ENCODE measurements at places on chromosomes 16 and 17.

- no peak for DNase-seq
Measured at GRCh38 chr17:72456075-72456474, 335.3 kb downstream of the SOX9 start.

DNA sequence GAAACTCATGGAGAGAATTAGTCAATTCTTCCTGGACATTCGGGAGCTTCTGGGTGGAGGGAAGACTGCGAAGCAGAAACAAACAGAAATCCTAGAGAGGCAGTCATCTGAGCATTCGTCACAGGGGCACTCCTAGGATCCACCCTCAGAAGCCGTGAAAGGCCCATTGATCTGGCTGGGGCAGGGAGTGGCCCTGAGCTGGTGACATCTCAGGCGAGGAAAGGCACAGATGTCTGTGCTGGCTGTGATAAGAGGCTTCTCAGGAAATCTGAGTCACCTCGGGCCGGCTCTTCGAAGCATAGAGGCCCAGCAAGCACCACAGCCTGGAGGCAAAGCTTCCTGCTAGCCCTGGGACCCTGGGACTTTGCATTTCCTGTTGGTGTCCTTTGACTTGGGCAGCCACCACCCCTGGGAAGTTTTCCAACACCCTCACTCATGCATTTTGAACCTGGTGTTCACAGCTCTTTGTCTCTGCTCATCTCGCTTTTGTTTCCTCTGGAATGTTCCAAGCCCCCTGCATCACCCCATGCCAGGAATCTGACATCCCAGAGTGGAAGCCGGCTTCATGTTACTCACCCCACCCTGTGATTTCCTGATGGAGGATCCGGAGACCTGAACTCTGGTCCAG, 23.3 kb upstream of the CDRT4 start:
- DNase-seq = no peak

DNA sequence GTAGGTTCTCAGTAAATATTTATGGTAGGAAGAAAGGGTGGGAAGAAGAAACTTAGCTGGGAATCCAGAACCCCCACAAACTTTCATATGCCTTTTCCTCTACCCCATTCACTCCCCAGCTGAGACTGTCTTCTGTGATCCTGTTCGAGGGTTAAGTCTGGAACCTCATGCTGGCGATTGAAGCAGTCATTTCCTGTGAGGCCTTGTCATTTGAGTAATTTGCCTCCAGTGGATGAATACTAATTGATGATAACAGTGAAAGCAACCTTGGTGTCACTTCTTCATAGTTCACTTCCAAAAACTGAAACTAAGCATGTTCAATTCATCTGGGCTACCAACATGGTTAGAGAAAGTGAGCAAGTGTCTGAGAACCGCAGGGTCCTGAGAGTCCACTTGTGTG, 401.2 kb downstream of the CDH13 start:
- no peak for DNase-seq

- peak; percentile 51 for DNase-seq
Measured at GRCh38 chr16:30010844-30011713, at the start of gene DOC2A. TSS of gene DOC2A (minus strand) at chr16:30011027. CDS start at chr16:30010222, 805 bp downstream.

DNA sequence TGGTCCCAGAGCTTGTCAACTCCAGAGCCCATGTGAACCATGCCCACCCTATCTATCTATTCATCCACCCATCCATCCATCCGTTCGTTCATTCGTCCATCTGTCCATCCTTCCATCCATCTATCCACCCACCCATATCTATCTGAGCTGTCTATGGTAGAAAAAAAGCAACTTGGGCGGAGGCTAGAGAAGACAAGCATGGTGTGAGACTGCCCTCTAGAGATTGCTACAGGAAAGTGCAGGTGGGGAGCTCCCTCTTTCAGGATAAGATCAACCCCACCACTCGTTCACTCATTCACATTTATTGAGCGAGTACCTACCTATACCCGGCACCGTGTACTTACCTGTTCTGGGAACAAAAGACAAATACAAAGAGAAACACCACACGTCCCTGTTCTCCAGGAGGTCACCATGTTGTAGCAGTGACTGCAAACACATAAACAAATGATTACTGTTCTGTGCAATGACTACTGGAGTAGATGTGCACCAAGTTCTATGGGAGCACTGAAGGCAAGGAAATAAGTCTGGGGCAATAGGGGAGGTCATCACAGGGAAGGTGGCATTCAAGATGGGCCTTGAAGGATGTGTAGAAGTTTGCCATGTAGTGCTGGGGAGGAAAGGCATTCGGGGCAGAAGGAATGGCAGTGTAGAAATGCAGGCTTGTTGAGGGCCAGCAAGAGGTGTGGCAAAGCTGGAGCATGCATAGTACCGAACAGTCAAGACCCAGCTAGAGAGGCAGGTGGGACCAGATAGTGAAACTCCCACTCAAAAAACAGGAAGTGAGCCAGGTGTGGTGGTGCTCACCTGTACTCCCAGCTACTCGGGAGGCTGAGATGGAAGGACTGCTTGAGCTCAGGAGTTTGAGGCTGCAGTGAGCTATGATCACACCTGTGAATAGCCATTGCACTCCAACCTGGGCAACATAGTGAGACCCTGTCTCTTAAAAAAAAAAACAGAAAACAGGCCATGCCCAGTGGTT, 13.4 kb upstream of the ATP5MC1 start:
- DNase-seq = peak; percentile 26
